ENCODE measurements at places on chromosomes 13 and 19.

DNA sequence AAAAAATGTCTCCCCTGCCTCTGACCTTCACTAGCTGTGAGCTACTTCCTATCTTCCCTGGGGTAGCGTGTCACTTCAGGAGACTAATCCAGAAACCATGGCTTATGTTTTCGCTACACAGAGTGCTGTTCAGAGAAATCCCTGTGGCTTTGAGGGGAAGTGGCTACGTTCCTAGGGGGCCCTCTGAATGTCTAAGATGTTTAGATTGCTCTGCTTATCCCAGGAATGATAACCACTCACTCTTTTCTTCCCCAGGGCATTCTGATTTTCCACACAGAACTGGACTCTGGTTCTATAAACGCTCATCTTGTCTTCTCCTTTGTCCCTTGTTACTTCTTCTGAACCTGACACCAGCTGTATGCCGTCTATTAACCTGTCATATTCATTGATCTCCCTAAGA lies 572.5 kb downstream of the OLFM4 start:
- DNase-seq: no peak

- DNase-seq: no peak
Observed at GRCh38 chr13:106569233-106570095, 1.5 kb upstream of the ARGLU1 start.

GRCh38 chr13:80871481-80871880 lies 530.6 kb upstream of the SPRY2 start:
- no peak for DNase-seq

DNA sequence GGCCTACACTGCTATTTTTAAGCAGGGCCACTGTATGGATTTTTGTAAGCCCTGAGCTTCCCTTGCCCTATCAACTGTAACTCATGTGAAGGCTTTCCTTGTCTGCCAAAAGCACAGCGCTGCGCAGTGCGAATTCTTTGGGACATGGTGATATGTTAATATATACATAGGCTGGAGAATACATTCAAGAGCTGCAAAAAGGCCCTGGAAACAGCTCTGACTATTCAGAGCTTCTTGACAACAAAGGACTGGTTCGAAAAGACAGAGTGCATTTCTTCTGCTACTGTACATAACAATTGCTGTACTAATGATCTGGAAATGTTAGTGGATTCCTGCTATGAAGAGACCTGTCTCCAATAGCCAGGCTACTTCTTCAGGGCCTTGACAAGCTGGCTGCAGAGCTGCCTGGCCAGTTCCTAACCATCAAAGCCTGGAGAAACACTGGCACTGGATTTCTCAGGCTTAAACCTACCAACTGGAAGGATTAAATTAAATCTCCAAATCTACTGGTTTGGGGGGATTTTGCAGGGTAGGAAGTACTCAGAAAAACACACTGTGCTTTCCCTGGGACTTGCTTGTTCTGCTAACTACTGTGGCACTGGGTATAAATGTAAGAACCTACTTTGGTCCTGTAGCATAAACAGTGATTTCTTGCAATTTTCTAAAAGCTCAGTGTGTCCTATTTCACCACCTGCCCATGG lies 246.9 kb downstream of the DNAJC15 start:
- no peak for DNase-seq
